Pons (tissue), 1 donor: ENCODE measurements at places on chromosomes 1 and 21.

DNA sequence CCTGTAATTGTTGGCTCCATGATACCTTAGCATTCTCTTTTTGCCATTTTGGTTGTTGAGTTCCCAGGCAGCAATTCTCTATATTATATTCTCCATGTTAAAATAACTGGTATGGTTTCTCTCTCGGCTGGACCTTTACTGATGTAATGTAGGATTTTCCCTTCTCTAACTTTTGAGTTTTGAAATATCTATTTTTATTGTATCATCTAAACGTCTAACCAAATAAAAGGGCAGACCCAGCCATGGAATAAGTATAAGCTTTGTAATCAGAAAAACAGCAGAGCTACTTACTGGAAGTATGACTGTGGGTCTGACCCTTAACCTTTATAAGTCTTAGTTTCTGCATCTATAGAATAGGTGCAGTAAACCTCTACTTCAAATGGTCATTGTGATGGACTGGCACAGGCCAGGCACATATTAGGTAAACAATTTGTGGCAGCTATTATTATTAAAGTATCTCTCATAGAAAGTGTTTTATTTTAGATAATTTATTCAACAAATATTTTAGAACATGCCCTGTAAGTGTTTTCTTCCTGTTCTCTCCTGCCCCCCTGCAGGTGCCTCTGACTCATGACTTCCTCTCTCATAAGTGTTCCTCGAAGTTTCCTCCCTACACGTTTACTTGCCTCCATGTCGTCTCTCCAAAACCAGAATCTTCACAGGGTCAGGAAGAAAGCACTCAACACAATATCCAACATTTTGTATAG, 224.9 kb upstream of the FGGY start:
- DNase-seq: no peak

DNA sequence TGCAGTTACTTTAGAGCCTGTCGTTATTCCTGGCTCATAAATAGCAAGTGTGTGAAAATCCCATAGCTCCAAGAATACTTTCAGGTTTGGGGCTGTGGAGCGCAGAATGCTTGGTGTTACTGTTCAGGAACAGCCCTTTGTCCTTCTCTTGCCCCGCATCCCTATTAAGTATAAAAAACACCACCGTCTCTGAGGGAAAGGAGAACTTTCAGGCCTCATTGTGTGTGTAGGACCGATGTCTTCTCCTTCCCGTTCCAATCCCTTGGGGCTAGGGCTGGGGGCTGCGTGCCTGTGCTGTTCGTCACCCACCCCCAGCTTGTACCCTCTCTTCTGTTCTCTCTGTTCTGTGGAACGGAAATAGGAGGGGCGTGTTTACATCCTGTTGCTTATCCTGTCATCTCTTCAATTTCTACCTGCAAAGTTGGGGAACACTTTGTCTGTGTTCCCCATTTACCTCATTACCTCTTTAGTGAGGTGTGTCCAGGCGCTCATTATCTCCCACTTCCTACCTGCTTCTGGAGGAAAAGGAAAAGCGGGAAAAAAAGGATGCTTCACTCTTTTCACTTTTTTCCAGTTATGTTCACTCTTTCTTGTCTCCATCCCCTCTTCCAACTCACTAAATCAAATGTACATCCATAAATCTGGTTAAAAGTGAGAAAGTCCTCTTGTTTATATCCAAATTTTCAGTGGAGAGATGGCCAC, 788 bp upstream of the TXNIP start:
- DNase-seq: no peak

- no peak for DNase-seq
These were observed 37.4 kb downstream of the C1orf185 start for GRCh38 chr1:51139474-51139873.

DNA sequence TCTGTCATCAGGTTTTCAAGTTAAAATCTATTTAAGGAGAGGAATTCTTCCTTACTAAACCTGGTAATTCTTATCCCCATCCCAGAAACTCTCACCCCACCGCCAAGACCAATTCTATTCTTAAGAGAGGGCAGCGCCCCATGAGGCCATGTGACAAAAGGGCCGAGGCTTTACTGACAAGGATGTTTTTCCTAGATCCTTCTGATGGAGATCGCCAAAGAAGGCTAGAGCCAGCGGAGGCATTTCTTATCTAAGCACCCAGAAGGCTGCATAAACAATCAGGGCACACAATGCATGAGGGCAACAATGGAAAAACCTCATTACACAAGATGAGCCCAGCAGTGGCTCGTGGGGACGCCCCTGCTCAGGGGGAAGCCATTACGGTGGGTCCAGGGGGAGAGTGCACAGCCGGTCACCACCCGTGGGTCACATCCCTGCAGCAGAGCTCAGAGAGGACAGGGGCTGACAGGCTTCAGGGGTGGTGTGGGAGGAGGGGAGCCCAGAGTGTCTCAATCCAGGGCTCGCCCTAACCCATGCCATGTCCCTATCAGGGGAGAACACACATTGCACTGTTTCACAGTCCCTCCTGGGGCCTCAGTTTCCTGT, 88.7 kb downstream of the ITPKB start:
- peak; percentile 54 for DNase-seq

- no peak for DNase-seq
These were observed 121.2 kb downstream of the NRIP1 start for GRCh38 chr21:14943616-14944015.

- DNase-seq: peak; percentile 54
These were observed 25.8 kb downstream of the ABCA4 start for GRCh38 chr1:94095112-94095637.

DNA sequence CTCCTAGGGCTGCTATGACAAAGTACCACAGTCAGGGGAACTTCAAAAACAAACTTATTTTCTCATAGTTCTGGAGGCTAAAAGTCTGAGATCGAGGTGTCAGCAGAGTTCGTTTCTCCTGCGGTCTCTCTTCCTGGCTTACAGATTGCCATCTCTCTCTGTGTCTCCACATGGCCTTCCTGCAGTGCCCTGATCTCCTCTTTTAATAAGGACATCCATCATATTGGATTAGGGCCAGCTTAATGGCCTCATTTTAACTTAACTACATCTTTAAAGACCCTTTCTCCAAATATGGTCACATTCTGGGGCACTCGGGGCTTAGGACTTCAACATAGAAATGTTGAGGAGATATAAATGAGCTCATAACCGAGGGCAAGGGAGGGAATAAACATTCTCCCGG, 12.2 kb downstream of the C1orf74 start:
- no peak for DNase-seq

DNA sequence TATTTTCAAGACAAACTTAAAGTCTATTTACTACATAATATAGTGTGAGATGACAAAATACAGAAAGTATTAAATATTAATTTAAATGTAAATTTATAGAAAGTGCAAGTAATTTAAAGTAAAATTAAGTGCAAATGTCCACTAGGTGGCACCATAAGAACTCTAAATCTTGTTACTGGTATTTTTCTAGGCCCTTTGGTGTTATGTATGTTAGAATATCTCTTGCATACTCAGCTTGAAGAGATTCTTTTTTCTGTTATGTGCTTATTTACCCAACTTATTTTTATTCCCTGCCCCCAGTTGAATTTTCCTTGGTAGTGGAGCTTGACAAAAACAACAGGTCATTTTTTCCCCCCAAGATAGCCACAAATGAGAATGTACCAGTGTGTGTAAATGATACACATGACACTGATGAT, 71.5 kb downstream of the RPS6KC1 start:
- peak; percentile 80 for DNase-seq

- no peak for DNase-seq
These were observed 2.2 kb upstream of the LYPLA2 start for GRCh38 chr1:23788695-23789094.
